ENCODE measurements at places on chromosomes 4 and X.
A peak's percentile ranks its signal among the peaks of the same experiment; 100 is the strongest.

- DNase-seq: no peak
Observed at GRCh38 chr4:139764182-139764581, 98.6 kb downstream of the MGST2 start.

- DNase-seq: no peak
Observed at GRCh38 chr4:10677796-10678497, 6.6 kb downstream of the CLNK start.

- no peak for DNase-seq
Observed at GRCh38 chr4:17667653-17668201, 53.3 kb downstream of the MED28 start.

DNA sequence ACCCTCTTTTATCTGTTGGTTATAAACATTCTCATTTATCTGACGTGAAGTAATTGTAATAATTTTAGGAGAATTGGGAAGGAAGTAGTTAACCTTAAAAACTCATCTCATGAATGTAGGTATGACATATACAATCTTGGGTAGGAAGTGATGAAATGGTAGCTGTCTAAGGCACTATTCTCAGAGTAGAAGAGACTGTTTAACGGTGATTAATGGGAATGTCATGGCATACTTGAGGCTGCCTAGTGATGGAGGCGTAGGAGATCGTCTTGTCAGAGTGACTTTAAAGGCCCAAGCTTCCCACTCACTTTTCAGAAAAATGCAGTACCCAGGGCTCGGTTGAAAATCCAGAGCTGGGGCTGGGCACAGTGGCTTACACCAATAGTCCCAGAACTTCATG lies 19.4 kb upstream of the AGA start:
- DNase-seq: no peak

GRCh38 chr4:37891260-37892159 lies 626 bp downstream of the TBC1D1 start:
- DNase-seq: peak; percentile 32

DNA sequence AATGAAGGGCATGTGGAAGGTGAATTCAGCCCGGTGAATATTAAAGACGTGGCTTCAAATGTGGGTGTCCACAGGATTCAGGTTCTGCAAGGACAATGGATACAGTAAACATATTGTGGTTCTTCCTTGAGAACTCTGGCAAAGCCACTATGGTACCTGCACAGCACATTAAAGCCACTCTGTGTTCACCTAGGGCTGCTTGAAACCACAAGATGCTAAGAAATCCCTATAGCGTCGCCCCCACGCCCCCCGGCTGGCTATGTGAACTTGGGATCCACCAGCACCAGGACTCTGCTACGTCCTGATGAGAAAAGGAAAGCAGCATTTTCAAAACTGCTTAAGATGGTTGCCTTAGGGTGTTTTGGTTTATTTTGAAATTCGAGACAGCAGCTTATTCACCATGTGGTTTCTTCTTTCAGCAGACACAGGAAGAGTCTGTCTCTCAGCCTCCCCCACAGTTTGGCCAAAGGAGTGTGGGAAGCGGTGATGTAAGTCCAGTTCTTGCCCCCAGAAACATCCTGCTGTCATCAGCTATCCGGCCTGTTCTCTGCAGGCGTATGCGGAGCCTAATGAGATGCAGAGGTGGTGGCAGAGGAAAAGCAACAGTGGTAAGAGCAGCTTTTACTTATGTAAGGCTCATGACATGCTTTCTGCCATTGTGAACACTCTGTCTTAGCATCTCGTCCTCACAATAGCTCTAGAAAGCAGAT lies 111.5 kb downstream of the AFAP1 start:
- DNase-seq: peak; percentile 16

- DNase-seq: no peak
Observed at GRCh38 chr4:12538162-12538561, 946.0 kb downstream of the RAB28 start.

DNA sequence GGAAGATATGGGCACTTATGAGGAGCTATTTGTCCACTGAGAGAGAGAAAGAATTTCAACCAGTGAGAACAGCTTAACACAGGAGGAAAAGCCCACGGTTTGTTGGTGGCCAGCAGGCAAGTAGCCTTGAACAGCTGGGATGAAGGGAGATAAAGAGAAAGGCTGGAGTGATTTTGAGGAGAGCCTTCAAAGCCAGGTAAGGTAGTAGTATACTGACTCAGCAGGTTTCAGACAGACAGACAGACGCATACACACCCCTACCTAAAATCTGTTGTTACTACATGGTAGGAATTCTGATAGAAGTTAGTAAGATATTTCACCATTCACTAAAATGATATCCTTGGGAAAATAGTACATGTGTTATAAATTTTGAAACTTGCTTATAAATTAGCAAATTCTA lies 60.5 kb downstream of the SEC24D start:
- DNase-seq: no peak

All from activated CD8-positive, alpha-beta memory T cell treated with anti-CD3 and anti-CD28 coated beads for 1 hour (primary cell).